ENCODE measurements at places on chromosomes 12 and 14.

DNA sequence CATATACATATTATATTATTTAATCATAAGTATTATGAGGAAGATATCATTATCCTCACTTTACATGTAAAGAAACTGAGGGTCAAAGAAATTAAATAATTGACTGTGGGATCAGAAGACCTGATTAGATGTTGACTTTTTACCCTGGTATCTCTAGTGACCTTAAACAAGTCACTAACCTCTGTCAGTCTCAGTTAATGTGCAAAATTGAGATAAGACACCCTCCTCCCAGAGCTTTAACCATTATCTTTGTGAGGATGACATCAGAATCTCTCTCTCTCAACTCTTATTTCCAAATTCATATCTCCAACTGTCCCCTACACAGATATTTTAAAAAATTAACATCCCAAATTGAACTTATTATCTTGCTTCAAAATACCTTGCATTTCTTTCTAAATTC, 177.8 kb downstream of the KLHL28 start:
- DNase-seq, result no peak

- DNase-seq, result no peak
These were observed 634.9 kb downstream of the FSCB start for GRCh38 chr14:43872222-43872621.

- no peak for DNase-seq
These were observed 383.3 kb downstream of the C12orf75 start for GRCh38 chr12:105713606-105714305.

- peak; percentile 4 for DNase-seq
These were observed 130.9 kb downstream of the NDUFA12 start for GRCh38 chr12:94872671-94872970.

GRCh38 chr12:2890388-2891239, at the start of gene TULP3:
TSS of gene TULP3 (plus strand) at chr12:2890891. CDS start at chr12:2890948, 57 bp downstream.
- DNase-seq, result peak; percentile 98

DNA sequence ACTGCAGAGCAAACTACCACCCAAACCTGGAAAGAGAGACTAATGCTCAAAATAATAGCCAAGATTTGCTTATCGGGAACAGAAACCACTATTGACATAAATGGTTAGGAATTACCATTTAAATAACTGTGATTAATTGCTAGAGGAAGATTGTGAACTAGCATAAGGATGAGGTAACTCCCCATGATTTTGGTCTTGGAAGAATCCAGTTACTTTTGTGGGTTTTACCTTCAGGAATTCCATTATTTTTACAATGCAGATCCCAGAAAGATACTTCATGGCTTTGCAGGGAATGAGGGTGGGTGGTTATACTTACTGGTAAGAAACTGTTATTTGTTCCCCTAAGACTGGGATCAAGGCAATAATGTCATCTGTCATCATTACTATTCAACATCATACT, 652.9 kb upstream of the FLRT2 start:
- no peak for DNase-seq

GRCh38 chr12:131852551-131853299, 24.5 kb downstream of the MMP17 start:
- DNase-seq, result no peak

- DNase-seq, result no peak
These were observed 23.7 kb downstream of the CEP170B start for GRCh38 chr14:104888489-104889374.

DNA sequence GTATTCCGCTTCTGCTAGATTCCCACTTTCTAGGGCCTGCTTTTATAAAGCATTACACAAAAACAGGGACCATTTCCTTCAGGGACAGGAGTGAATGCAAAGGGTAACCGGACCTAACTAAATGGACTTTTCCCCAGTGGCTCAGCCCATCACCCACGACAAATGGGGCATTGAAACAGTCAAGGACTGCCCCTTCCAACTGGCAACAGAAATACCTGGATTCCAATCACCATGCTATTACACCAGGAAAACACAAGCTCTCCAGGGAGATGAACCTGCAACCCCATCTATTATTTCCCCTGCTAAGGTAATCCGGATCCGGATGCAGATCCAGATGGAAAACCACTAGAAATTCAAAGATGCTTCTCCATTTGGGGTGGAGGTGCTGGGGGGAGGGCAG, 1.0 kb downstream of the MPHOSPH9 start:
- no peak for DNase-seq

GRCh38 chr14:100850841-100851585, 25.1 kb downstream of the MEG3 start:
- peak; percentile 90 for DNase-seq

DNA sequence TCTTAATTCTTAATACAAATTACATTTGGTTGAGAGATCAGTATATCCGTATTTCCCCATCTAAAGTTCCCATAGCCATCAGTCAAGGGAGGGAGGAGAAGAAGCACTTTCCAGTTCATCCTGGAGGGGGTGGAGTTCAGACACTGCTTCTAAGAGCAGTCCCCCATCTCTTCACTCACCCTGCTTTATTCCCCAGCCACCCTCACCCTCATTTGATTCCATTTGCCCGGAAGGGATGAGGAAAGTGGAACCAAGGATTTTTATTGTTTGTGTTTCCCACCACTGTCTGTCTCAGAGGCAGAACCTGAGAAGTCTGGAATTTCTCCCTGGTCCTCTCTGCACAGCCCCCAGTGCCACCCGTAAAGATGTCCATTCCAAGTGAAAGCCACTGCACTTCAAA, 134.2 kb upstream of the HIF1A start:
- no peak for DNase-seq

- no peak for DNase-seq
These were observed 20.1 kb upstream of the USP44 start for GRCh38 chr12:95571369-95571768.

GRCh38 chr12:69196302-69197288, 42.8 kb upstream of the CPSF6 start:
- no peak for DNase-seq

GRCh38 chr14:61315313-61315712, 6.1 kb upstream of the PRKCH start:
- DNase-seq, result no peak

DNA sequence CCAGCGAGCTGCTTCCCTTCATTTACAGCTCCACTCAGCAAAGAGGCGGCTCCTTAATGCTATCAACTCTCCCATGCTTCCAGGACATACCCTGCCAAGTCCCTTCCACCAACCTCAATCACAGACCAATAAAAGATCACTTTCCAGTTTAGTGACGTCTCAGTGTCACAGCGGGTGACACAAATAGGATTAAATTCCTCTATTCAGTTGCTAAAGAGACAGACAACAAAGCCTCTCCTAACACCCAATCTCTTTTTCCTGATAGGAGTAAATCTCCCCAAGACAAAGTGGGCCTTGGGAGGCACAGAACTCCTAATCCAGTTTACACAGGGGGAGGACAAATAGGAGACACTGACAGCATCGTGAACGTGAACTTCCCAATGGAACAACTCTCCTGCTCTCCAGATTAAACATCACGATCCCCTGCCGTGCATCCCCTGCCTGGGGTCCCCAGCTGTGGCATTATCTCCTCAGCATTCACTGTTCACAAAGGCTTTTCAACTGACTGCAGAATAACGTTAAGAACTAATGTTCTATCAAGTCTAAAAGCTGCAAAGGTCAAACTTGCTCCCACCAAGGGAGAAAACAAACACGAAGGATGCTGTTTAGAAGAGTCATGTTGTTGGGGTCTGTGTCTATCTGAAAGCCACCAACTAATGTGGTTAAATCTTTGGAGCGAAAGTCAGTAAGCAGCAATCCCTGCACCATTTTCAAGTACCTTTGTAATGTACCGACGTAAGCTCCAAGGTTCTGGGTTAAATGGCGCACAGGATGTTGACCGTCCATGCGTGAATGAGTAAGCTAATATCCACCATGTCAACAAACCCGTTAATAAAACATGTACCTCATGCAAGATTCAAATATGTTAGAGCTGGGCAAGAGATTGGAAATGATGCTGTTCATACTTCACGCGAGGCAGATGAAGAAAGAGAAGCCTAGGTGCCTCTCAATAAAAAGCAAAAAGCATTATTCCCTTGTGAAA, 31.5 kb downstream of the TMEM132D start:
- no peak for DNase-seq

DNA sequence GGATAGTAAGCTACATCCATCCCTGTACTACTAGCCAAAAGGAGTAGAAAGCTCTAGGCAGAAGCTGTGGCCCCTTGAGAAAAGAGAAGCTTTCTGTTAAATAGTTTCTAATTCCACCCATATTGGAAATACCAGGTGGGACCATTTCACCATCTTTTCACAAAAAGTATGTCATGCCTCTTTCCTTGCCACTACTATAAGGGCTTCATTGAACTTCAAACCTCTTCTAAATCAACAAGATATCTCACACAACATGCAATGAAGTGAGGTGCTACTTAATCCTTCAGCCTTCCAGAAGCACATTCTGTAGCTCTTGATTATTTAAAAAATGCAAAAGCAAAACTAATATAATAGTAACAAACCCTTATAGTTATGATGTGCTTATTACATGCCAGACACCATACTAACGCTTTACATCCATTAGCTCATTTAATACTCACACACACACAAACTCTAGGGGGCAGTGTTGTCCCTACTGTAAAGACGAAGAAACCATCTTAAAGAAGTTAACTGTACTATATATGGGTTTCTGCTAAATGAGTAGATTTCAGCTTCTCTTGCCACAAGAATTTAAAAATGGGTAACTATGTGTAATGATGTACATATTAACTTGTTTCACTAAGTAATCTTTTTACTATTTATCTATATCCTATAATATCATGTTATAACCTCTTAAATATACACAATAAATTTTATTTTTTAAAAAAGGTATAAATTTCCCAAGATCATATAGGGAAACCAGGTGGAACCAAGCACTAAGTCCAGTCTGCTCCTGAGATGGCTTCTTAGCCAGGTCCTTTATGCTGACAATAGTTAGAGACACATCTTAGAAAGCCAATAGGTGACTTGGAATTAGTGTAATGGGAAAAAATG, 124.4 kb downstream of the RPS29 start:
- DNase-seq, result peak; percentile 68

DNA sequence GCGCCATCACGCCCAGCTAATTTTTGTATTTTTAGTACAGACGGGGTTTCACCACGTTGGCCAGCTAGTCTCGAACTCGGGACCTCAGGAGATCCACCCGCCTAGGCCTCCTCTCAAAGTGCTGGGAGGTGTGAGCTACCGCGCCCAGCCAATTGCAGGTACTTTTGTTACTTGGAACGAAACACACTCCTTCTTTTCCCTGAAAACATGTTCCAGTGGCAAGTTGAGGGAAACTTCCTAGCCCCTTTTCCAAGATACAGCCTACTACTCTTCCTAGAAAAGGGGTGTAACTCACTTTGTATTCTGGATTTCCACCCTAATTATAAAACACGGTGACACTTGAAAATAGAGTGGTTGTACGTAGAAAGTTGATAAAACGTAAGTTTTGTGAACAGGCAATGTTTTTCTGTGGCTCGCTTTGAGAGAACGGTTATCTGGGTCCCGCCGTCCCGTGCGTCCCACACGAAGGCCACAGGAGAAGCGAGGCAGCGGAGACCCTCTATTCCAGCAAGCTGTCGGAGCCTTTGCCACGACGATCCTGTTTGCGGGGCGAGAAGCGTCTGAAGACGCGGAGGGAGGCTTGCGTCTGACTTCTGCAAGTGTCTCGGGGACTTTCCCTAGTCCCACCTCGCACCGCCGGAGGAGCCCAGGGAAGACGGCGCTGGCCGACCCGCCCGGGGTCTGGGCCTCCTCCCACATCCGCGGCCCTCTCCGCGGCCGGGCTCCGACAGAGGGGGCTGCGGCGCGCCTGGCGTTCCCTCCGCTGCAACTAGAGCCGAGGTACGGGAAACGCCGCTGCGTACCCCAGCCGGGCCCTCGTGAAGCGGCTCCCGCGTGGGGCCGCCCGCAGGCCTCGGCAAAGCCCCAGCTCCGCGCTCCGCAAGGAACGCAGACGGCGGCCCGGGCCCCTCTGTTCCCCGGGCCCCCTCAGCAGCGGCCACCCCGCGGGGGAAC, 745 bp downstream of the CDCA4 start:
- peak; percentile 72 for DNase-seq

- DNase-seq, result no peak
These were observed 422.2 kb upstream of the FOXG1 start for GRCh38 chr14:28344381-28344780.

DNA sequence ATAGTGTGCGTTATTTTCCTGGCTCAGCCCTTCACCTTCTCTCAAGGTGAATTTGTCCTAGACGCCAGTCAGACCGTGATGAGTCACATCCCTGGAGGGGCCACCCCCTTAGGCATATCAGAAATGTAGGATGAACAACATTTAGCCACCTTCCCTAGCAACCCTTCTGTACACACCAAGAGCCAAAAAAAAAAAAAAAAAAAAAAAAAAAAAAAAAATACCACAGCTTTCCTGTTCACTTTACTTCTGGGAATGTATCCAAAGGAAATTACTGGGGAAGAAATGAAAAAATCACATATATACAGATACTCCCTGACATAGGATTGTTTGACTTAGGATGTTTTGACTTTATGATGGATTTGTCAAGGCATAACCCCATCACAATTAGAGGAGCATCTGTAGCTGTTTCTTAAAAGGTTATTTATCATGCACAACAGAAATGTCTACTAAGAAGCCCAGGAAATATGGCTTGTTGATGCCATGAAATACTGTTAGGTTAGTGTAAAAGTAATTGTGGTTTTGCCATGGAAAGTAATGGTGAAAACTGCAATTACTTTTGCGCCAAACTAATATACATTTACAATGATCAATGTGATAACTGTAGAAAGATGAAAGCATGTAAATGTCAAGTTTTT, 68.2 kb upstream of the BDKRB2 start:
- no peak for DNase-seq

- no peak for DNase-seq
These were observed 341.4 kb downstream of the RAD51B start for GRCh38 chr14:68160779-68161546.

DNA sequence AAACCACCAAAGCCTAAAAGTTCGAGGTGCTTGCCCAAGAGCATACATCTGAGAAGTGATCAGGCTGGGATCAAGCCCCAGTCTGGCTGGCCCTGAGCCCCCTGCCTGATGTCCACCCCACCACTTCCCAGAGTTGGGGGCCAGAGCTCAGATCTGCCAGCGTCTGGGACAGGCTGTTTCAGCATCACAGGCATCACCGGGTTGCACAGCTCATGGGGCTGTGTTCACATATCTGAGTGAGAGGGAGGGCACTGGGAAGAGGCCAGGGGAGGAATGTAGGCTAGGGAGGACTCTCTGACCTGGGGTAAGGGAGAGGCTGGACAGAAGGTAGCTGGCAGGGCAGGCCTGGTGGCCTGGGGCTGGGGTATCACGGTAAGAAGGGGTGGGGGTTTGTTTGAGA, 6.0 kb downstream of the TGM1 start:
- no peak for DNase-seq

DNA sequence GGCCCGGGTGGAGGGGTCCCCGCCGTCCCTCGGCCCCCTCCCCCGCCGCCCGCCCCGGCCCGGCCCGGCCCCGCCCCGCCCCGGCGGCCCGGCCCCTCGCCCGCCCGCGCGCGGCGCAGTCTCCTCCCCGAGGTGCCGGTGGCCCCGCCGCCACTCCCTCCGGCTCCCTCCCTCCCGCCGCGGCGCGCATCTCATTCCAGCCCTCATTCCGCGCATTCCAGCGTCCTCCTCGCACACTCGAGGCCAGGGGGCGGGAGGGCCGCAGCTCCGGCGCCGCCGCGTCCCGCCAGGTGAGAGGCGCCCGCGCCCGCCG, at the start of gene TEAD4:
TEAD4 (plus strand) TSS at position 206 of the 313 bp plus-strand sequence.
- DNase-seq, result peak; percentile 38

GRCh38 chr14:103830511-103831270, 16.7 kb downstream of the PPP1R13B start:
- DNase-seq, result no peak
